ENCODE measurements at places on chromosomes 1 and 21. TPM values are rescaled to one million over a fixed set of nuclear protein-coding genes. Genes with fewer than 3 reads are reported as not detected.
A peak's percentile ranks its signal among the peaks of the same experiment; 100 is the strongest.

DNA sequence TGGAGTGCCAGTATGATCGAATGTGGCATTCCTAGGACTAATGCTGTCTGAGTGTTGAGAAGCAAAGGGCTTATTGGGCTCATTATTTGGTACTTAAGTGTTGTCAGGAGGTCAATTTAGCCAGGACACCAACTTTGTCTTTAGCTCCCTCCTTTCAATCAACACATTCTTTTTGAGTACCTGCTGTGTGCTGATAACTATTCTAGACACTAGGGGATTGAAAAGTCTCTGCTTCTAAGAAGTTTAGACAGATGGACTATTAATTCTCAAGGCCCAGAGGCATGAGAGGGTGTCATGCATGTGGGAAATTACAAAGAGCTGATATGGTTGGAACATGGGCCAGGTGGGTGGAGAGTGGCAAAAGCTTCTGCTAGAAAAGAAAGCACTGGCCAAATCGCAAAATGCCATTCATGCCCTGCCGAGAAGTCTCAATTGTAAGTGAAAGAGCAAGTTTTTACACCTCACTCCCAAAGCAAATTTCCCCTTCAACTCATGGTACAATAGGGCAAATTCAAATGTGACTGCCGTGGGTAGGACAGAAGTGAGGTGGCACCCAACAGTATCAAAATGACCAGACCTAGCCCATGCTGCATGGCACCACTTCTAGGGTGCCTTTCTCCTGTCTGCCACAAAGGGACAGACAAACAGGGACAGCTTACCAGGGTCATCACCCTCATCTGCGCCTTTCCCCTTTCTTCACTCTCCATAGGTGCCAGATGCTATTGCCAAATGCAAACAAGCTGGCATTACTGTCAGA, 53.6 kb upstream of the LAX1 start:
- no peak for DNase-seq

DNA sequence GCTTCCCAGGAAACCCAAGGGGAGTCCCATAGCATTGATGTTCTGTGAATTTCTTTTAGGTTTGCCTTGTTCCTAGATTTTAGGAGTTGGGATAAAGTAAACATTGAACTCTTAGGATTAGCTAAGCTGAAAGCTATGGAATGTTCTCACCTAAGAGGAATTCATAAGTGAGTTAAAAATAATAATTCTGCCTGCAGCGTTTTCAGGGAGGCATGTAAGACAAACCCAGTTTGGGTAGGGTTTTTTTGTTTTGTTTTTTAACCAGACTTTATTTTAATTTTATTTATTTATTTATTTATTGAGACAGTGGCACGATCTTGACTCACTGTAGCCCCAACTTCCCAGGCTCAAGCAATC, 28.9 kb upstream of the CD101 start:
- no peak for DNase-seq

KCNE2 gene
- not detected for total RNA-seq

- DNase-seq, result no peak
Measured at GRCh38 chr1:184056921-184057555, 5.5 kb downstream of the TSEN15 start.

BMP8B gene
- total RNA-seq, result 0.04 TPM

DNA sequence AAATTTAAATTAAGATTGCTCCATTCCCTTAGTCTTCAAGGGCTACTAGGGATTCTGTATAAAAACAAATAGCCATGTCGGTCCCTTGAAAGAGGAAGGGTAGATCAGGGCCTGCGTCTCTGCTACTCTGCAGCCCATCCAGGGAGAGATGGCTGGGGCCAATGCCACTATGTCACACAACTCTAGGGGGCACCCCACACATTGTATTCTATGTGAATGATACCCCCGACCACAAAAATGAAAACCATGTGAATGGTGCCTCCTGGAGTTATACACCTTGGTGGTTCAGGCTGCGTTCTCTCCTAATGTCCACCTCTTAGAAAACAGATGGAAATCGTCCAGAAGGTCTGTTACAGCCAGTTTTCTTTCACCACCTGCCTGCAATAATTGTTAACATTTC, 18.0 kb downstream of the PIK3C2B start:
- DNase-seq, result no peak

DNA sequence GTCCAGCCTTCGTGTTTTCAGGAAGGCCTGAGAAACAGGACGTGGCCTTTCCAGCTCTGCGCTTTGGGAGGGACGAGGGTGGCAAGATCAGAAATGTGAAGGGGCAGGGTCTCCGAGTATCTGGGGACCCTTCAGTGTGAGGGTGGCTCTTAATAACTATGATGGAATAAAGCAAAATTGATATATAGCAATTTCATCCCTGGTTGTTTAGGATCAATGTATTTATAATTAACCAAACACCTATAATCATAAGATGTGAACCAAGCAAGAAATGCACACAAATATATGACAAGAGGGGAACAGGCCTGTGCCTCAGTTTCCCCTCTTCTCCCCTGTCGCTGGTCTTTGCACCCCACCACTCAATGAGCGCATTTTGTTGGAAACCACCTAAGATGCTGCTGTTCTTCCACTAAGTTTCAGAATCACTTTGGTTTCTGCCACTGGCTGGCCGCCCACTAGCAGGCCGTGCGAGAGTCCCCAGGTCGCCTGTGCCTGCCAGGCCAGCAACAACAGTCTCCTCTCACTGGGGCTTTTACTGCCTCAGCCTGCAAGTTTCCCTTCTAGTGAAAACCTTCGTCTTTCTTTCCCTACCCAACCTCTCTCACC, 36.6 kb downstream of the UBASH3A start:
- DNase-seq, result no peak

GRCh38 chr1:115753830-115754229, 14.7 kb downstream of the CASQ2 start:
- DNase-seq, result no peak

- no peak for DNase-seq
Measured at GRCh38 chr1:221331273-221332183, 410.4 kb downstream of the DUSP10 start.

GATAD2B gene
- total RNA-seq, result 20.3 TPM

ADAMTS4 gene
- 0.29 TPM for total RNA-seq

DNA sequence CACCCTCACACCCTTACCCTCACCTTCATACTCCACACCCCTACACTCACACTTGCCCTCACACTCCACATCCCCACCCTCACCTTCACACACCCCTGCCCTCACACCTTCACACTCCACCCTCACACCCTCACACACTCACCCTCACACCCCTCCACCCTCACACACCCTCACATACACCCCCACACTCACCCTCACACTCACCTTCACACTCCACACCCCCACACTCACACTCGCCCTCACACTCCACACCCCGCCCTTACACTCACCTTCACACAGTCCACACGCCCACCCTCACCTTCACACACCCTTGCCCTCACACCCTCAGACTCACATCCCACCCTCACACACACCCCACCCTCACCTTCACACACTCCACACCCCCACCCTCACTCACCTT, 43.6 kb upstream of the EDN2 start:
- DNase-seq, result peak; percentile 21

S100A9 gene
- 76.9 TPM for total RNA-seq

DNA sequence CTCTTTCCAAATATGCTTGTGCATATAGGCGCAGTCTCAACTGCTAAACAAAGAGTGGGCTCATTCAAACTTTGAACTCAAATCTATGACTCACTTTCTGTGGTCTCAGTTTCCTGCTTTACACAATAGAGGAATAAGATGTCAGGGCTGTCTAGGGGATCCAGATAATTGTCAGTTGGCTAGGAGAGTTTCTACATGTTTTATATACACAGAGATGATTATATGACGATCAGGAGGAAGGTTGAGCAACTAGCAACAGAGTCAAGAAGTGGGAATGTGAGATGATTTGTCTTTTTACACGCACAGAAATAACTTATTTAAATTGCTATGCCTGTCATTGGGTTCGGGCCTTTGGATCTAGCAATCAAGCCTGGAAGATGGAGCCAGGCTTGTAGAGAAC, 299.4 kb upstream of the LYPLAL1 start:
- DNase-seq, result no peak

GRCh38 chr1:204968951-204969350, 74.1 kb upstream of the CNTN2 start:
- DNase-seq, result no peak

DNA sequence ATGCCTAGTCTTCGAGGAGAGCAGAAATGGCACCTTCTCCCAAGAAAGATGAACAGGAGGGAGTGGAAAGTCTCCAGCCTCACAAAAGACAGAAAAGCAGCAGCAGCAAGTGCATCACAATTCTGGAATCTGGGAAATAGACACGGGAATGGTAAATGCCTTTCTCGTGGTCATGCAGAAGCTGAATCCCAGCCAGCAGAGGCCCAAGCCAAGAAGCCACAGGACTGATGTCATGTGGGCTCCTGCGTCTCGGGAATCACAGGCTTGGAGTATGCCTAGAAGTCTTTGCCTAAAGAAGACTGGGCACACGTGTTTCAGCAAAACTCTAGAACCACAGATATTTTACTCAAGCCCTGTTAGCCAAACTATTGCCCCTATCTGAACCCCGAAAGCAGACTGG, 260.3 kb upstream of the PLD5 start:
- no peak for DNase-seq

- DNase-seq, result no peak
Measured at GRCh38 chr1:107739201-107739600, 225.8 kb downstream of the VAV3 start.

- DNase-seq, result no peak
Measured at GRCh38 chr1:164821648-164822047, 262.7 kb downstream of the PBX1 start.

DNA sequence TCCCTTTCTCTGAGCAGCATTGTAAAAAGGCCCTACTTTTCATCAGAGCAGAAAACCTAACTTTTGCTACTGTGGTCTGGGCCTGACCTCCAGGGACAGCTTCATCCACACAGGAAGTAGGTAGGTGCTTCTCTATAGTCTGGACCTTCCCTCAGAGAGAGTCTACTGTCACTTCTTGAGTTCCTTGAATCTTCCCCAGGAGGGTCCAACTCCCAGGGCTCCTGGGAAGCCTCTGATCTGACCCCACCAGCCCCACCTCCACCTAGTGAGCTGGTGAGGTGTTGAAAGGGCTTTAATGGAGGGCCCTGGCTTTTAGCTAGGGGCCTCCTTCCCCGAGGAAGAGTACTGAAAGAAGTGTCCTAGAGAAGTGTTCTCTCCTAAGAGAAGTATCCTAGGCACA, 2.7 kb upstream of the VANGL2 start:
- DNase-seq, result no peak

GRCh38 chr1:179941454-179941853, 13.2 kb upstream of the CEP350 start:
- DNase-seq, result no peak

LCE4A gene
- not detected for total RNA-seq

DNA sequence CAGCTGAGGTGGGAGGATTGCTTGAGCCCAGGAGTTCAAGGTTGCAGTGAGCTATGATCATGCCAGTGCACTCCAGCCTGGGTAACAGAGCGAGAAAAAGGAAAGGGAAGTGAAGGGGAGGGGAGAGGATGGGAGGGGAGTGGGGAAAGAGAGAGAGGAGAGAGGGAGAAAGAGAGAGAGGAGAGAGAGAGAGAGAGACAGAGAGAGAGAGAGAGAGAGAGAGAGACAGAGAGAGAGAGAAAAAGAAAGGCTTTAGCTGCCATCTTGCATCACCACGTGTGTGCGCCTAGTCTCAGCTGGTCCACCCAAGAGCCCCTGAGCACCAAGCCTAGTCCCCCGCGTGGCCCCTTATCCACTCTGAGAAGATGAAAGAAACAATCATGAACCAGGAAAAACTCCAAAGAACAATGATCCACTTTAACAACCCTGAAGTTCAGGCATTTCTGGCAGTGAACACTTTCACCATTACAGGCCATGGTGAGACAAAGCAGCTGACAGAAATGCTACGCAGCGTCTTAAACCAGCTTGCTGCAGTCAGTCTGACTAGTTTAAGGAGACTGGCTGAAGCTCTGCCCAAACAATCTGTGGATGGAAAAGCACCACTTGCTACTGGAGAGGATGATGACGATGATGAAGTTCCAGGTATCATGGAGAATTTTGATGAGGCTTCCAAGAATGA, 115.5 kb upstream of the CDC42BPA start:
- DNase-seq, result no peak

- no peak for DNase-seq
Measured at GRCh38 chr1:101190441-101190840, 46.4 kb upstream of the S1PR1 start.

DDR2 gene
- total RNA-seq, result 2.7 TPM

- DNase-seq, result no peak
Measured at GRCh38 chr1:228405200-228405978, 1.2 kb downstream of the TRIM11 start.

DNA sequence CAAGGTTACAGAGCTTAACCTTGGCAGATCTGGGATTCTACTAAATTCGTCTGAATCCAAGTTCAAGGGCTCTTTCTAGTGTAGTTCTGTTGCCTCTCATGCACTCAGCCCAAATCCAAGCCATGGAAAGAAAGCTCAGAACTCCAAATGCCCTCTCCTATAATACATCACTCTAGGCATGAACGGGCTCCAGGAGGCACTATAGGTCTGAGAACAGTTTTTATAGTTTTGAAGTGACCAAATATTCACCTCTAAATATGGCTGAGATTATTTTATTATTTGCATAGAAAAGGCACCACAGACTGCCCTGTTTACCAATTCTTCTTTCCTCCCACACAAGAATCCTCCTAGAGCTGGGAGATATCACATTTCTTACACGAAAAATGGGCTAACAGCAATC, 327.9 kb upstream of the BEND5 start:
- no peak for DNase-seq

- no peak for DNase-seq
Measured at GRCh38 chr1:195738966-195739650, 869.1 kb downstream of the KCNT2 start.

MRAP gene
- not detected for total RNA-seq

DNA sequence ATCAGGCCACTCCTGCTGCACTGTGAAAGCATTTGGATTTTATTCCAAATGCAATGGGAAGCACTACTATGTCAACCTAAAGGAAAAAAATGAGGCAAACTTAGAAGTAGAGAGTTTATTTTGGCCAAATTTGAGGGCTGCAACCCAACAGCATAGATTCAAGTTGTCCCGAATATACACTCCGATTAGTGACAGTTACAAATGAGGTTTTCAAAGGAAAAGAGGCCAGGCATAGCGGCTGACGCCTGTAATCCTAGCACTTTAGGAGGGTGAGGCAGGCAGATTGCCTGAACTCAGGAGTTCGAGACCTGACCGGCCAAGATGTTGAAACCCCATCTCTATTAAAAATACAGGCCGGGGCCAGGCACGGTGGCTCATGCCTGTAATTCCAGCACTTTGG, 78.9 kb upstream of the PUM1 start:
- DNase-seq, result no peak

DNA sequence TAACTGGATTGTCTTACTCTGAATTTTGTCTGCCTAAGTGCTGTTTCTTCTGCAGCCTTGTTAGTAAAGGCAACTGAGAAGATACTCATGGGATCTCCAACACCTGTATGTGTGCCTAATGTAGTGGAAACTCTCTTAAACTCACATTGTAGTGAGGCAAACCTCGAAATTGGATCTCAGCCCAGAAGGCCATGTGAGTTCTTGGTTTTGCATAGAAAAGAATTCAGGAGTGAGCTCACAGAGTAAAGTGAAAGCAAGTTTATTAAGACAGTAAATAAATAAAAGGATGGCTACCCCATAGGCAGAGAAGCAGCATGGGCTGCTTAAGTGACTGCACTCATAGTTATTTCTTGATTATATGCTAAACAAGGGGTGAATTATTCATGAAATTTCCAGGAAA, 1344.7 kb downstream of the NCAM2 start:
- no peak for DNase-seq

LCE2C gene
- not detected for total RNA-seq
